ENCODE measurements at places on chromosomes 16 and 17.

DNA sequence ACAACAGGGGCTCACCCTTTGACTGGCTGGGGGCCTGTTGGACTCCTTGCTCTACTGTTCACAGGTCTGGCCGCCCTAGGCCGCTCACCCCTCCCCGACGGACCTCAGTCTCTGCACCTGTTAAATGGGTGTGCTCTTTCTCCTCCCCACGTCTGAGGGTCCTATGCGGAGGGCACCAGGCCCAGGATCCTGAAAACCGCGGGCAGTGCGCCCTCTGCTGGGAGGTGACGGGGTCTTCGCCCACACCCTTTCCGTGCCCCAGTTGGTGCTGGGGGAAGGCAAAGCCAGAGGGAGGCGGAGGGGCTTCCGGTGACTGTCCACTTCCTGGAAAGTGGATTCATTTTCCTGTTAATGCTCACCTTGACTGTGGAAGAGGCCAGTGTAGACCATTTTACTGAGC, 1010.9 kb downstream of the KCNJ18 start:
- no peak for DNase-seq

GRCh38 chr17:65593855-65594845, 32.7 kb upstream of the AXIN2 start:
- no peak for DNase-seq

DNA sequence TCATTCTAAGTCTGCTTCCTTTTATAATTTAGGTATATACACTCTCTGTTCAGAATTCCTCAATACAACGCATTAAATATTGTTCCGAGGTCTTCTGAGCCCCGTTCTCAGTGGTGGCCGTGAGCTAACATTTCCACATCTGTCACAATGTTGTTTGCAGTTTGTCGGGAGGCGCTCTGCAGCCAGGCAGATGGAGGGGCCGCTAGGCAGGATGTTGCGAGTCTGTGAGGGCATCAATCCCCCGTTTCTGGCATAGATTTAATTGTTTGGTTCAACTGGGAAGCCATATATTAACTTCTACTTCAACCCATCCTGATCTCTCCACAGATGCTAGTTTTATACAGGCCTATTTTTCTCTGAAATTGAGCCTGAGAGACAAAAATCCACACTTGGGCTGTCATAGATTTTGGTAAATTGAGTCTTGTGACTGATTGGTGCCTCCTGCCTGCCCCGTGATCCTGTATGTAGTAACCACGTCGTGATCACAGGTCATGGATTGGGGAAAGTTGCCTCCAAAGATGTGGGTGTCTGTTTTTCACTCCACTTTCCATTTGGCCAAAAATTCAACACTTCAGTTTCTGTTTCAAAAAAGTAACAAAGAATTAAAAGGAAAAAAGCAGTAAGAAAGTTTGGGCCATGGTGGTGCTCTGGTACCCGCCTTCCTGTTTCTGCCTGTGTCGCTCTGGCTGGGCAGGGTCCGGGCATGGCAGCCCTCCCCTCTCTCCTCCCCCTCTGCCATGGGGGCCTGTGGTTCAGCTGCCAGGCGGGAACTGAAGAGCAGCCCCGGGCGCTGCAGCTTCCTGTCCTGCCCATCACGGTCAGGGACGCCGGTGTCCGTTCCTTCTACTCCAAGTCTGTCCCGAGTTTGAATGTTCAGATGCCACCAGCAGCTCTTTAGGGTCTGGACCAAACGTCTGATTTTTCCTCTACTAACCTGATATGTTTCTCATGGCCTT, 41.5 kb downstream of the RPTOR start:
- DNase-seq: no peak

DNA sequence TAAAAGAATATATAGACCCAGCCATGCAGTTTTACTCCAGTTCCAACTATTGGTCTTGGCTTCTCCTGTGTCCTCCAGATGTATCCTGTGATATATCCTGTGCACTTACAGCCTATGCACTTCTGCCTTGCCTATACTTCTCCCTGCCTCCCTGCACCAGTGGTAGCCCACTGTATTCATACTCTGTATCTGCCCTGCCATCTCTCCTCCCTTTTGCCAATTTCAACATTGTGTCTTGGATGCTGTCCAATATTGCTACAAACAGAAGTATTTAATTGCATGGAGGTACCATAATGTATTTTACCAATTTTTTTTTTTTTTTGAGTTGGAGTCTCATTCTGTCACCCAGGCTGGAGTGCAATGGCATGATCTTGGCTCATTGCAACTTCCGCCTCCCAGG, 242.7 kb downstream of the HAPSTR1 start:
- no peak for DNase-seq

DNA sequence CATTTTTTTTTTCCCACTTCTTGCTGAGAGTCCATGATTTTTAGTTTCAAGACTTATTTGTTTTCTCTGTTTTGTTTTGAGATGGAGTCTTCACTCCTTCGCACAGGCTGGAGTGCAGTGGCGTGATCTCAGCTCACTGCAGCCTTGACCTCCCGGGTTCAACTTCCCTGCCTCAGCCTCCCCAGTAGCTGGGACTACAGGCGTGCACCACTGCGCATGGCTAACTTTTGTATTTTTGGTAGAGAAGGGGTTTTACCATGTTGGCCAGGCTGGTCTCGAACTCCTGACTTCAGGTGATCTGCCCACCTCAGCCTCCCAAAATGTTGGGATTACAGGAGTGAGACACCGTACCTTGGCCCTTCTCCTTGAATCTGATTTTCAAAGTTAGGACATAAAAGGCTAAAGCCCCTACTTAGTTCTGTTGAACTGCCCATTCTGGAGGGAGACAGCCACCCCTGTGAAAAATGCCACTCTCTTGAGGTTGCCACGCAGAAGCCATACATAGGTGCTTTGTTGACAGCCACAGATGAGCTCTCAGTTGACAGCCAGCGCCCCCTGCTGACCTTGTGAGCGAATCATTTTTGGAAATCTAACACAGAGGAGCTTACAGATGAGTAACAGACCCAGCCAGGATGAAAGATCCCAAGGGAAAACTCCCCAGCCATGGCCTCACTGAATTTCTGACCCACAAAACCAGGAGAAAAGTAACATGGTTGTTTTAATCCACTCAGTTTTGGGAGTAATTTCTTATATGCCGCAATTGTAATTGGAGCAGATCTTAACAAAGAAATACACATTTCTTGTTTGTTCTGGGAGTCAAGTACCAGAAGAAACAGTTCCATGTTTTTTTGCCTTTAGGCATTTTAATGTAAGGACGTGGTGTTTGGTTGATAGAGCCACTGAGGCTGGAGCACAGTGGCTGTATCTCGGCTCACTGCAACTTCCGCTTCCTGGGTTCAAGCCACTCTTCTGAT, 38.8 kb downstream of the PKD1L3 start:
- DNase-seq: peak; percentile 89

DNA sequence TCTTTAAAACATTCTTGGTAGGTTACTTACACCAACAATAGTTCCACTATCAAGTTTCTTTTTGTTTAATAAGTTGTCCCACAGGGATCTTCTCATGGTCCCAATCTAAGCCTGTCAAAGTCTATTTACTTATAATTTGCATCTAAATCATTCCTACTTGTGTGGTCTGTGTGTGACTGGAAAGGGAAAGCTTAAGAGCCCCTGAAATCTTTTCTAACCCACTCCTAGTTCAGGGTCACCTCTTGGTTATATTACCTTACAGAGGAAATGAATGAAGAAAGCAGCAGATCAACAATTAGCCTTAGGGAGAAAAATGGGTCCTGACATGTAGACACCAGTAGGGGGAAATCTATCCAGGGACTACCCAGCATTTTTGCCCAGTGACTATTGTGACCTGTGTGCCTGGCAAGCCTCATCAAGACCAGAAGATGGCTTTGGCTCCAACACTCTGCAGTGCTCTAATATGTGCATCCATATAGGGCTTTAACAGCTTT, 110.4 kb upstream of the HAS3 start:
- DNase-seq: no peak

- peak; percentile 16 for DNase-seq
These were observed 9.2 kb upstream of the TSPOAP1 start for GRCh38 chr17:58337600-58338453.

DNA sequence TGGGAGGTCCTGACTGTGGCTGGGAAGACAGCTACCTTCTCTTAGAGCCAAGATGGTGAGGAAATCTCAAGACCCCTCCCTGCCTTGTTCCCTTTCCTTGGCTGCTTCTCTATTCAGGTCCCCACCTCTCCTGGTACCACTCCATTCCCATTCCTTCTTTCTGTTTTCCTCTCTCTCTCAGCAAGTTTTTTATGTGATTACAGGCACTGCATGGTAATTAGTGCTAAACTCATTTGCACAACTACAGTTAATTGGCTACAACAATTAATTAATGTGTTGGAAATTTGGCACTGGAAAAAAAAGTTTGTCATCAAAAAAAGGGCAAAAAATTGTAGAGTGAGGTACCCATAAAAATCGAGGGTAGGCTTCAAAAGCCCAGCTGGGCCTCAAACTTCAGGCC, 45.3 kb downstream of the NEUROD2 start:
- no peak for DNase-seq

DNA sequence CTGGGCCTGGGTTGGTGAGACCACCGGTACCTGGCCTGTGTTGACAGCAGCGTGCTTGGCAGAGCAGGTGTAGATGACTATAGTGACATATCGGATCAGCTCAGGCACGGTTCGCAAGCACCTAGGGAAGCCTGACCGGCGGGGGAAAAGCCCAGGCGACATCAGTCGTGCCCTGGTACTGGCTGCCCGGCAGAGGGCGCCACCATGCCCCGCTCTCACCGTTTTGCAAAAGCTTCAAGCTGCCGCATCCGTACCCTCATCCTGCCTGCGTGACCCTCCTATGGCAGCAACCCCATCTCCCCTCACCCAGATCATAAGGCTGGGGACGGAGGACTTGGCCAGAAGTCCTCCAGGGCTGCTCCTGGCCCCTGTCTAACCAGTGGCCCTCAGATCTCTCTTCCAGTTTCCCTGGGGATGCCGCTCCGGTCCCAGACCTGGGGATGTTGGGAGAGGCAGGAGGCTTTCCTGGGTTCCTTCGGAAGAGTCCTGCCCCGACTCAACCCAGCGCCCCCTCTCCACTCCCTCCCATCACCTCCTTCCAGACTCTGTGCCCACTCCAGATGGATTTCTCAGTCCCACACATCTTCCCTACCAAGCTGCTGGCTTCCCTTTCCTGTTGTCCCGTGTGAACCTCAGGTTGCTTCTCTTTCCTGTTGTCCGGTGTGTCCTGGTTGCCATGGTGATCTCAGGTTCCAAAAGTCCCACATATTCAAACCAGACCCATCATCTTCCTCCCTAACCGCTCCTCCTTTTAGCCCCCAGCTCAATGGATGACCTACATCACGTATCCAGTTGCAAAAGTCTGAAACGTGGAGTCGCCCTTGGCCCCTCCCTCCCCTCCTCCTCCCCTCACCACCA, 13.7 kb downstream of the ALOX12B start:
- peak; percentile 43 for DNase-seq

GRCh38 chr16:35793601-35794000, 2334.2 kb downstream of the TP53TG3F start:
- DNase-seq: no peak

GRCh38 chr16:2512735-2513404, 882 bp upstream of the ATP6V0C start:
- DNase-seq: no peak

DNA sequence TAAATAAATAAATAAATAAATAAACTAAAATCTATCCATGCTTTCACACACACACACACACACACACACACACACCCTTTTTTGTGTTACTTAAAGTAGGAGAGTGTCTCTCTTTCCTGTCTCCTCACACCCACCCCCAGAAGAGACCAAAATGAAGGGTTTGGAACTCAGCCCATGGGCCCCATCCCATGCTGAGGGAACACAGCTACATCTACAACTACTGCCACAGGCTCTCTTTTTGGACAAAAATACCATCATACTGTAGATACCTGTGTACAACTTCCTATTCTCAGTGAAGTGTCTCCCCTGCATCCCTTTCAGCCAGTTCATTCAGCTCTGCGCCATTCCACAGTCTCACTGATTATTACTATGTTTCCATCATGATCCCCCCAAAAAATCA, 1.9 kb upstream of the HBA2 start:
- DNase-seq: no peak

DNA sequence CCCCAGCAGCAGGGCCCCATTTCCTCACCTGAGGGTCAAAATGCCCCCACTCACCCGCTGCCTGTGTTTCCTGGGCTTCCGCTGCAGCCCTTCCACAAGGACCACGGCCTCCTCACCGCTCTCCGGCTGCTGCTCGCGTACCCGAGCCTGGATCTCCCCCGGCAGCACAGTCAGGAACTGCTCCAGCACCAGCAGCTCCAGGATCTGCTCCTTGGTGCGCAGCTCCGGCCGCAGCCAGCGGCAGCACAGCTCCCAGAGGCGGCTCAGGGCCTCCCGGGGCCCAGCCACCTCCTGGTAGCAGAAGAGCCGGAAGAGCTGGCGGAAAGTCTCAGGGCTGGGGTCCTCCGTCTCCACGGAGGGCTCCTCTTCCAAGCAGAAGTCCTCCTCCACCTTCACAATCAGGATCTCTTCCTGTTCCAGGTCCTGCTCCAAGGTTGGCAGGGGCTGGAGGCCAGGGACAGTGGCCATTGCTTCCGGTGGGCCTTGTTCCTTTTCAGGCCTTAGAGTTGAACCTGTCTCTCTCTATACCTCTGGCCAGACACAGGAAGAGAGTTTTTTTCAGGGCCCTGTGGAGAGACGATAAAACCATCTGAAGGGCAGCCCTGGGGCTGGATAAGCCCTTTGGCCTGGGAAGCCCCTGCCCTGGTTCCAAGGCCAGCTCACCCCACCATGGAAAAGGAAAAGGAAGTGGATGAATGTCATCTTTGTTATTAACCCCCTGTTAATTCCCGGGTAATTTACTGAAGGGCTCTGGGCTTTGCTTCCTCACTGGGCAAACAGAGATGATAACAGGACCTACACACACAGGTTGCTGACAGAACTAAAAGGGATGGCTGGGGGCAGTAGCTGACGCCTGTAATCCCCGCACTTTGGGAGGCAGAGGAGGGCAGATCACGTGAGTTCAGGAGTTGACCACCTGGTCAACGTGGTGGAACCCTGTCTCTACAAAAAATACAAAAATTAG, 1.2 kb downstream of the ZNF500 start:
- DNase-seq: no peak

GRCh38 chr17:46890638-46891037, 32.3 kb upstream of the GOSR2 start:
- no peak for DNase-seq

- DNase-seq: peak; percentile 33
These were observed 3.0 kb upstream of the ABCC1 start for GRCh38 chr16:15946257-15947044.

DNA sequence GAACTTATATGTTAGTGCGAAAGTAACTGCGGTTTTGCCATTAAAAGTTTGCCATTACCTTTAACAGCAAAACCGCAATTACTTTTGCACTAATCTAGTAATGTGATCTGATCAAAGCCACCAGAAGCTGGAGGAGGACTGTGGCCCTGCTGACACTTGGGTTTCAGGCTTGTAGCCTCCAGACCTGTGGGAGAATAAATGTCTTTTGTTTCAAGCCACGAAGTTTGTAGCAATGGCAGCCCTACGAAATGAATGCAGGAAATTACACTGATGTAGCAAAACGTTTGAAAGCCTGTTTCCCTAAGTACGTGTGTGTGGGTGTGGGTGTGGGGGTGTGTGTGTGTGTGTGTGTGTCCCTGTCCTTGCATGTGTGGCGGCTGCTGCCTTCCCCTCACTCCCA, 66.6 kb downstream of the WSB1 start:
- no peak for DNase-seq

DNA sequence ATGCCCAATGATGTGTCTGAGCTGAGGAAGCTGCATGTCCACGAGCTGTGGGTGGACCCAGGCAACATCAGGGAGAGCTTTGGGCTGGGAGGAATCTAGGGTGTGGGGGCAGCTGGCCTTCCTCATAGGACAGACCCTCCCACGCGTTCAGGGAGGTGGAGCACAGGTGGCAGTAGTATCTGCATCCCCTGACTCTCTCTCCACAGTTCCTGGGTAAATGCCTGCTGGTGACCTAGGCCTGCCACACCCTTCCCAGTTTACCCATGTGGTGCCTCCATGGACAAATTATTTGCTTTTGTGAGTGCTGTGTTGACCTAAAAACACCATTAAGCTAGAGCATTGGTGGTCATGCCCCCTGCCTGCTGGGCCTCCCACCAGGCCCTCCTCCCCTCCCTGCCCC, 3.2 kb downstream of the HBM start:
- no peak for DNase-seq
